ENCODE measurements at places on chromosomes 6 and 20.

DNA sequence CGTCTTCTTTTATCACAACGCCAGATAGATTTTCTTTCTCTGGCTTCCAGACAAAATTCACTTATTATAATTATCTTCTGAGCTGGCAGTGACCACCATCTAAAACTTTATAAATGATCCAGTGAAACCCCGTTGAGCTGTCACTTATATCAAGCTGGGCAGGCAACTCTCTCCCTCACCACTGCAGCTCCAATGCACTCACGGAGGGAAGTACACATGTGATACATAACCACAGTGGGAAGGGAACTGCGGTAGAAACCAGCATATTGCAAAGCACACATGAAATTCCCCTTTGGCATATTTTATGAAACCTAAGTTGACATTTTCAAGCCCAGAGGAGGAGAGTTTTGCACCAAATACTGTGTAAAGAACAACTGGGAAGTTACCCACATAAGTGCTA, 536.9 kb downstream of the HACE1 start:
- no peak for DNase-seq

DNA sequence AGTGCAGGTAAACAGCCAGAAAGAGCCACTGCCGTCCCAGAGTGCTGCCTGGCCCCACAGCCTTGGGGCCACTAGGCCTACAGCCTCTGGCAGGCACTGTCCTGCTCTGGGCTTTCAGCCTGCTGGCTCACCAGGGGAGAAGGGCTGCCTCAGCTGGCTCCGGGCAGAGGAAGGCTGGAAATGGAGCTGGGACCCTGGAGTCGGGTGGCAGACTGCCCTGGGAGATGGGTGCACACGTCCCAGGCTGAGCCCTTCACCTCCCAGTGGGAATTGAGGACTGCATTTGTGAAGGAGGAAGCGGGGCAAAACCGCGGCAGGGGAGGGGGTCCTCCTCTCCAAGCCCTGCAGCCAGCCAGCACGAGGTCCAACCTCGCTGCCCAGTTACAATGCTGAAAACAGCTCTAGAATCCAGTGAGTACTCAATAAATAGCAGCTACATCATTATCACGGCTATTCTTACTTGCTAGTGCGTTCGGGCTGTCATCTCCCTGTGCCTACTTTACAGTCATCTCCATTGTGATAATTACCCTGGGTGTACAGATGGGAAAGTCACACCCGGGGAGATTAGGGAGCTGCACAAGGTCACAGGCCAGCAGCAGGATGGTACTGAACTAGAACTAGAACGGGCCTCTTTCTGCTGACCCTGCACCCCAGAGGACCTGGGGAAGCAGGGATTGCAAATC, 13.1 kb downstream of the ACSS1 start:
- DNase-seq = no peak

- DNase-seq = no peak
Observed at GRCh38 chr6:121594053-121594452, 158.6 kb downstream of the GJA1 start.

GRCh38 chr6:56689114-56689513, 46.4 kb upstream of the DST start:
- no peak for DNase-seq

DNA sequence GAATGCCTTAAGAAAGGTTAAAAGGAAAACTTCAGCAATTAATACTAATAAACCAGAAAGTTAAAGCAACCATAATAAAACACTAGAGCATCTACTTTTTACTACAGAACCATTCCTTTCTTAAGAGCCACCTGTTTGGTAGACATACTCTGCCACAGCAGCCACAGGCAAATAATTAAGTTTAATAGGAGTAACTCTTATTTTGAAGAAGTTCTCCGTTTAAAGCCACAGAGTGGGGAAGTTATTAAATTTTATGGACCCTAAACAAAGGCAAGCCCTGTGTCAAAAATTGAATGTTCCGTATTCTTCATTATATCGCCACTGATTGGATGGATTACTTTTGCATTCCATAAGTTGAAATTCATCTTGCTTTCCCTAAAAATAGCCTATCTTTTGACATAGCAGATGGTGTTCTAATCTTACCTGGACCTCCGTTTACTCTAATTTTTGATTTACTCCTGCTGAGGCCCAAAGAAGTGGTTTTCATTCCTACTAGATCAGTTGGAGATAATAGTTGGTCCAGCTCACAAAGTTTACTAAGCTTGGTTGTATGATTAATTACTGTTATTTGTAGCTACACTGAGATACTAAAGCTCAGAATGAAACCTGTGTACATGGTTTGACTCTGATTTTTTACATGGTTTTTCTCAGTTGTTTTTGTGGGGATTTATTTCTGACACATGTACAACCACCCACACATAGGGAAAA, 140.4 kb upstream of the SUPT3H start:
- no peak for DNase-seq

- no peak for DNase-seq
Observed at GRCh38 chr20:50449738-50450492, 60.3 kb upstream of the PTPN1 start.
